OCI-LY7 (cell line): ENCODE measurements at places on chromosomes 1 and 21. TPM values are rescaled to one million over a fixed set of nuclear protein-coding genes. Genes with fewer than 3 reads are reported as not detected.

Gene SDC3
- total RNA-seq = 0.50 TPM in 1 of 2 replicates, not detected in the other

Gene P3R3URF
- total RNA-seq = not detected in 2 replicates

Gene CHTOP
- 106 and 107 TPM in 2 replicates for total RNA-seq

Gene ADAM30
- total RNA-seq = not detected in 2 replicates

Gene LACTBL1
- total RNA-seq = not detected in 2 replicates

Gene TPRG1L
- 6.8 and 7.4 TPM in 2 replicates for total RNA-seq

Gene PLD5
- total RNA-seq = not detected in 2 replicates

Gene KDM5B
- total RNA-seq = not detected in 2 replicates

Gene CYP4A22
- not detected in 2 replicates for total RNA-seq

Gene FCAMR
- total RNA-seq = not detected in 2 replicates

Gene HSD11B1
- not detected in 2 replicates for total RNA-seq

Gene E2F2
- 212 and 224 TPM in 2 replicates for total RNA-seq

Gene WDR64
- total RNA-seq = not detected in 2 replicates

Gene DONSON
- 41.3 and 53.4 TPM in 2 replicates for total RNA-seq

Gene CTSS
- total RNA-seq = 40.6 and 42.6 TPM in 2 replicates

Gene SPRR1A
- not detected in 2 replicates for total RNA-seq

Gene KPRP
- total RNA-seq = not detected in 2 replicates

Gene SH2D1B
- not detected in 2 replicates for total RNA-seq

Gene AADACL3
- not detected in 2 replicates for total RNA-seq

Gene ODR4
- 11.6 and 16.1 TPM in 2 replicates for total RNA-seq

Gene CTH
- 14.4 and 16.8 TPM in 2 replicates for total RNA-seq

Gene SLFNL1
- 0.49 and 0.57 TPM in 2 replicates for total RNA-seq

Gene LRIF1
- total RNA-seq = 10.0 and 12.2 TPM in 2 replicates

Gene CD53
- total RNA-seq = 180 and 186 TPM in 2 replicates

Gene HORMAD1
- 0.22 and 0.89 TPM in 2 replicates for total RNA-seq

Gene EPS15
- total RNA-seq = 73.2 and 79.4 TPM in 2 replicates

Gene SORT1
- 40.8 and 45.5 TPM in 2 replicates for total RNA-seq

Gene VCAM1
- total RNA-seq = not detected in 2 replicates

Gene SPATA45
- total RNA-seq = 0.74 and 2.0 TPM in 2 replicates

Gene CNTN2
- not detected in 2 replicates for total RNA-seq

Gene CHIA
- not detected in 2 replicates for total RNA-seq

Gene ADAMTSL4
- 0.24 TPM in 1 of 2 replicates, not detected in the other for total RNA-seq

Gene FHAD1
- not detected in 2 replicates for total RNA-seq

Gene TTC22
- total RNA-seq = not detected in 2 replicates
